Caco-2 (cell line): ENCODE measurements at places on chromosomes 1 and 21. TPM values are rescaled to one million over a fixed set of nuclear protein-coding genes. Genes with fewer than 3 reads are reported as not detected.

- no peak overlapping the region for H3K4me3 ChIP-seq
- no peaks in the 10 kb centered on the region for H3K36me3 ChIP-seq
- no peak for DNase-seq
- H3K27ac ChIP-seq = no peak overlapping the region
Measured at GRCh38 chr1:34250342-34250741, 73.6 kb downstream of the C1orf94 start.

DNA sequence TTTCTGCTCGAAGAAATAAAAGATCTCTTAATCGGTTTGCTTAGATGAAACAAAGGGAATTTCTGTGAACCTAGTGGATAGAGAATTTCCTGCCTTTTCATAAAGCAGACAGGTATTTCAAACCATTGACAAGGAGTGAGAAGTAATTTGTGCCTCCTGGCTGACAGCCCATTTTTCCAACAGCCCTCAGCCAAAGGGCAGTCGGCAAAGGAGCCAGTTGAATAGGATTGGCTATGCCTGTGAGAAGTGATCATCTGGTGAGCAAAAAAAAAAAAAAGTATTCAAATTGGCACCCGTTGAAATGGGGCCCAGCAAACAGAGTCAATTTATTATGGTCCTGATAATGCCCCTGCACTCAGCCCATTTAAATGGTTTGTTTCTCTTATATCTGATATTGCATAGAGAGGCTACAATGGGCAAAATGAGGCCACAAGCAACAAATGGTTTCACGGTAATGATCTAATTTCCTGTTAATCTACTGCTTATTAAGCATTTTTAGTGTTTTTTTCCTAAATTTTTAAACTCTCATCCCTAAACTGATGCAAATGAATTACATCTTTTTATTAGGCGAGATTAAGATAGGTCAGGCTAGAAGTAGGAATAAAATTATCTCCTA, 477.5 kb downstream of the NUF2 start:
- no peak overlapping the region for H3K27ac ChIP-seq
- H3K4me3 ChIP-seq = no peak overlapping the region
- H3K27me3 ChIP-seq = no peaks in the 10 kb centered on the region
- no peak for DNase-seq
- 0 out of 2 replicates have a peak, but pooled peaks cover 3% of the 10 kb centered on the region for H3K4me1 ChIP-seq

- no peaks in the 10 kb centered on the region for H3K27me3 ChIP-seq
- H3K27ac ChIP-seq = no peak overlapping the region
- H3K36me3 ChIP-seq = no peaks in the 10 kb centered on the region
- no peak for DNase-seq
- no peak overlapping the region for H3K4me3 ChIP-seq
Measured at GRCh38 chr1:64841330-64842065, 96.6 kb downstream of the RAVER2 start.

DNA sequence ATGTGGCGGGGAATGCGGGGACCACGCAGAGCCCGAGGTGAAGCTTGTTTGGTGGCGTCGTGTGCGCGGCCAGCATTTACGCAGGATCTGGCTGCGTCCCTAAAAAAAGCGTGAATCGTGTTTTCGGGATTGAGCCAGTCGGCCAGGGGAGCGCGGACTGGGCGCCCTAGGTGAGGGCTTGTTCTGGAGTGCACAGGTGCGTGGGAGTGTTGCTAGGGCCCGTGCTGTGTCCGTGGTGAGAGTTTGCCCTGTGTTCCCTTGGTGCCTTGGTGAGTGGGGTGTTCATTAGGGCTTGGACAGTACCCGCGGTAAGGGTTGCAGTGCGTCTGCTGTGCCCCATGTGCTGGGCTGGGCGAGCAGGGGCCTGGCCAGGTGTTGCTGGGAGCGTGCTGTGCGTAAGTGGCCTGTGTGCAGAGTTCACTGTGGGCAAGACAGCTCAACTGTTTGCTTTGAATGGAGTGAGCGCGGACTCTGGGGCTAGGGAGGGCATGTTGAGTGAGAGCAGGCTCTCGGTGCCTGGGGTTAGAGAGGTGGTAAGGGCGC, 673 bp downstream of the CD46 start:
- peak; percentile 73 for DNase-seq
- H3K4me3 ChIP-seq = peak overlapping the region; percentile 90
- no peaks in the 10 kb centered on the region for H3K36me3 ChIP-seq
- H3K4me1 ChIP-seq = peaks cover 64% of the 10 kb centered on the region
- H3K27ac ChIP-seq = peak overlapping the region; percentile 95

DNA sequence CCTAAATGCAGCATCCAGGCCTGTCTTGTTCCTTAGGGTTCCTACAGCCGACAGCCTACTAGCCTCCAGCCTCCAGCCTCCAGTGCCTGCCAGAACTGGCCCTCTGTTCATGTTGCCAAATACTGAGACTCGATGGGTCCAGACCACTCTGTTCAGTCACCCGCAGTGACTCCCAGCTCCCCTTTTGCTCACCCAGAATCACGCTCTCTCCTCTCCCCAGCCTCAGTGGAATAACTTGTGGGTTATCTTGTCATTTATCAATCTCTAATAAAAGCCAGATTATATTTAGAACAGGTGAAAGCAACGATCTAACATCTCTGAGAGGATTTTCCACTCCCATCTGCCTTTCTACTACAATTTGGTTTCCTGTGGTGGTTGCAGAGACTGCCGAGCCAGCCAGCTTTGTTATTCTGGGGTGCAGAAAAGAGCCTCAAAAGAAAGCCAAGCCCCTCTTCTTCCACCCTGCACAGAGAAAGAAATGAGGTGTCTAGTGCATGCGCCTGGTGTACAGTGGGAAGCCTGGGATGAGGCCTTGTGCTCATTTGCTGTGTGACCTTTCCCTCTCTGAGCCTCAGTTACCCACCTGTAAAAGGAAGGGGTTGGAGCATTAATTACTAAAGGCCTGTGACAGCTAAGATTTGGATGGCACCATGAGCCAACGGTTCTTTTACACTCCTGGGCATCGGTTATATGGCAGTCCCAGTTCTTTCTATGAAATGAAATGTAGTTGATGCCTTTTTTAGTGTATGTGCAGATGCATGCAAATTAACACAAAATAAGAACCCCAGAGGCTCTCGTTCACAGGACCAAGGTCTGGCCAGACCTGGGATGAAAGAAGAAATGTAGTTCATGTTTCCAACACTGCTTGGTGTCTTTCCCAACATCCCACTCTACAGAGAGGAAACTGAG, 42.9 kb upstream of the ID3 start:
- H3K36me3 ChIP-seq = no peaks in the 10 kb centered on the region
- no peaks in the 10 kb centered on the region for H3K27me3 ChIP-seq
- H3K4me3 ChIP-seq = no peak overlapping the region
- no peaks in the 10 kb centered on the region for H3K4me1 ChIP-seq

- no peaks in the 10 kb centered on the region for H3K4me1 ChIP-seq
- no peaks in the 10 kb centered on the region; the same call in 1 of the 2 replicates for H3K36me3 ChIP-seq
- DNase-seq = peak; percentile 23
- H3K4me3 ChIP-seq = no peak overlapping the region
- H3K27me3 ChIP-seq = no peaks in the 10 kb centered on the region
Measured at GRCh38 chr1:212760126-212760823, 31.3 kb downstream of the NSL1 start.

DNA sequence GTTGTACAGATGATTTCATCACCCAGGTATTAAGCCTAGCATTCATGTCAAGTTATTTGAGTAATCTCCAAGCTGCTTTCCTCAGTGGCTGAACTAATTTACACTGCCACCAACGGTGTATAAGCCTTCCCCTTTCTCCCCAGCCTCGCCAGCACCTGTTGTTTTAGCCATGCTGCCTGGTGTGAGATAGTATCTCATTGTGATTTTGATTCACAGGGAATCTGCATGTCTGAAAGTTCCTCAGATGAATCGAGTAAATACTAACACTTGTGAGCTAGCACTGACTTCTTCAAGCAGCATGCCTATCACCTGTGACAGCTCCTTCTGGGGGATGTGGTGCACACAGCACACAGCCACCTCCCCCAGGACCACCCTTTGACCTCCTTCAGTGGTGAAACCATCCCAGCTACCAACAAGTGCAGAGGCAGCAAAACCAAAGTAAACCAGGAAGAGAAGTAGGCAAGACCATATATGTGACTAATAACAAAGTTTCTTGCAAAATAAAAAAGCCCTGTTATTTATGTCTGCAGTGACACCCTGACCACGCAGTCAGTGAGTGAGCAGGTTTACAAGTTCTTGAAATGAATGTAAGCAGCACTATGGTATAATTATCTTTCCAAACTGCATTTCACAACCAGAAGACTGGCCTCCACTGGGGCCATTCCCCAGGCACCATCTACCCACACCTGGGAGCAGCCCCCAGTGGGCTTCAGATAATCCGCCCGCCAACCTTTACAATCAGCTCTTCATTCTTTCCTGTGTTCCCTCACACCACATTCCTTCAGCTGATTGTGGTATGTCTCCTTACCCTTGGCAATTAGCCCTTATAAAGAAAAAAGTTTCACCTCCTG, 173.8 kb downstream of the ETS2 start:
- peak overlapping the region; percentile 53 for H3K27ac ChIP-seq
- H3K4me1 ChIP-seq = peaks cover 34% of the 10 kb centered on the region
- no peak overlapping the region for H3K4me3 ChIP-seq
- DNase-seq = no peak

DNA sequence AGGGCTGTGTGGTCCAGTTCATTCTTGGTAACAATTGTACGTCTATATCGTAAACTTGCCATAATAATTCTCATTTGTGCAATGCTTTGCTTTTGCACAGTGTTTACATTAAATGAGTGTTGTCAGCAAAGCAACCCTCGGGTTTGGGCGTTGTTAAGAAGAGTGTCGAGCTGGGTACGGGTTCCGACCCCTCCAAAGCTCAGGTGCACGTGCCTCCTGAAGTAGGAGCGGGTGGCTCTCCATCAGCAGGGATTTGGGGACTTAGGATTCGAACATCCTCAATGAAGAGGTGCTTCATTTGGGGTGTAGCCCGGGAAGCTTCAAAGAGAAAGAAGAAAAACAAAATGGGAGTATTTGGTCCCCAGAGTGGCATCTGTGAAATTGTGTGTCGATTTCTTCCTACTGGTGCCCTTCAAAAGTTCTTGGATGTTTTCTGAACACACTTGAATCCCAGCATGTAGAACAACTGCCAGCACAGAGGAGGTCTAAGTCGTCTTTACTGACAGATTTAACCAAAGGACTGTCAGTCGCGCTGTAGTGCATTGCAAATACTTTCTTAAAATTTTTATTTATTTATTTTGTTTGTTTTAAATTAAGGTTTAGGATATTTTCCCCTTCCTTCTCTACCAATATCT, 1.1 kb downstream of the TRIM58 start:
- H3K4me1 ChIP-seq = no peaks in the 10 kb centered on the region
- H3K4me3 ChIP-seq = no peak overlapping the region
- H3K27ac ChIP-seq = no peak overlapping the region
- H3K27me3 ChIP-seq = no peaks in the 10 kb centered on the region

DNA sequence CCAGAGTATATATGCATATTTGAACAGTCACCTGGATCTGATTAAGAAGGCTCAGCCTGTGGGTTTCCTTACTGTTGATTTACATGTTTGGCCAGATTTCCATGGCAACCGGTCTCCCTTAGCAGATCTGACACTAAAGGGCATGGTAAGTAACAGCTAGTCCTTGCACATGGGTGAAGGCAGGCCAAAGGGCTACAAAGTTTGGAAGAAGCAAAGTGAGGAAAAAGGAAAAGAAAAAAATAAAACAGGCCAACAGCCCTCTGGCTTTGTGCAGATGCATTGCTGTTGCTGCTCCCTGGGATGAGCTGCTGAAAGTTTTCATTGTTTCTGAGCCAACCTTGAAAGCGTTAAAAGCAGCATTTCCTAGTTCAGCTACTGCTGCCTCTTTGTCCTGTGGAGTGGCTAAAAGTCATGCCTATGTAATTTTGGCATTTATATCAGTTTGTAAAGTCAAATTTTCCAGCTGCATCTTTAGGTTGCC, 176.5 kb upstream of the HOOK1 start:
- H3K4me3 ChIP-seq = no peak overlapping the region
- H3K27ac ChIP-seq = no peak overlapping the region
- H3K36me3 ChIP-seq = no peaks in the 10 kb centered on the region
- DNase-seq = peak; percentile 1
- H3K4me1 ChIP-seq = no peaks in the 10 kb centered on the region

- no peak overlapping the region for H3K4me3 ChIP-seq
- no peak for DNase-seq
- H3K4me1 ChIP-seq = no peaks in the 10 kb centered on the region
- H3K27me3 ChIP-seq = no peaks in the 10 kb centered on the region
- H3K27ac ChIP-seq = no peak overlapping the region
Measured at GRCh38 chr1:109785446-109786111, 21.9 kb upstream of the EPS8L3 start.

DNA sequence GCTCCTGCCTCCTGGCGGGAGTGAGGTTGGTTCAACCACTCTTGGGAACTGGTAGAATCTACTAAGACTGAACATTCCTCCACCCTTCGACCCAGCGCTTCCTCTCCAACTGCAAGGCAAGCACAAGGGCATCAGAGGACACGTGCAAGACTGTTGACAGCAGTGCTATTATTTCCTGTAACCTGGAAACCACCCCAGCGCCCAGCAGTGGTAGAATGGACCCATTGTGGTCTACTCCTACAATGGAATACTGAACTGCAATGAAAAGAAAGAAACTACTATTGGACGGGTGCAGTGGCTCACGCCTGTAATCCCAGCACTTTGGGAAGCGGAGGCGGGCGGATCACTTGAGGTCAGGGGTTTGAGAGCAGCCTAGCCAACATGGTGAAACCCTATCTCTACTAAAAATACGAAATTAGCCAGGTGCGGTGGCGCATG, 33.0 kb upstream of the TARDBP start:
- DNase-seq = no peak
- H3K27me3 ChIP-seq = no peaks in the 10 kb centered on the region
- H3K4me3 ChIP-seq = no peak overlapping the region

DNA sequence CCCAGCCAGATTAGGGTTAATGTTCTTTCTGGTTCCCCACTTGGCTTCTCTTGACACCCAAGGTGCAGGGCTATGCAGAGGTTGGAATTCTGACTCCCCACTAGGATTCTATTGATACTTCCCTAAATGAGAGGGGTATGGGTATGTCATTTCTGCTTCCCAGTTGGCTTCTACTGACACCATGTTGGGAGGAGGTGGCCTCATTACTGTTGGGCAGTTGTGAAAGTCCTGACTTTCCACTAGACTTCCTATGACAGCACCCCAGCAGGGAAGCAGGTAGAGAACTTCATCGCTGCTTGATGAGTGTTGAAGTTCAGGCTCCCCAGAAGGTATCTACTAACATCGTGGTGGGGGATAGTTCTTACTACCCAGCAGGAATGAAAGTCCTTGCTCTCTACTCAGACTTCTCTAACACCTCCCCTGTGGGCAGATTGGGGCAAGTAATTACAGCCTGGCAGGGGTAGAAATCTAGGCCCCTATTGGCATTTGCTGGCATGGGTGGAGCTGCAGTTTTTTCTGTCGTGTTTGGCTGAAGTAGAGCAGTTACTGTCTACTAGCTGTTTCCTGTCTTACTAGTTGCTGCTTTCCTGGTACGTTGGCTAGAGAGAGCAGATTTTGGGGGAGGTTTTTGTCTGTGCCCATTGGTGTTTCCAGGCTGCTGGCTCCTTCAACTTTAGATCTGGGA, 41.5 kb downstream of the ZYG11B start:
- H3K4me1 ChIP-seq = no peaks in the 10 kb centered on the region
- DNase-seq = no peak
- H3K4me3 ChIP-seq = no peak overlapping the region
- no peak overlapping the region for H3K27ac ChIP-seq

- H3K36me3 ChIP-seq = no peaks in the 10 kb centered on the region
- H3K27ac ChIP-seq = no peak overlapping the region
- H3K4me1 ChIP-seq = no peaks in the 10 kb centered on the region
- no peaks in the 10 kb centered on the region for H3K27me3 ChIP-seq
- H3K4me3 ChIP-seq = no peak overlapping the region
Measured at GRCh38 chr1:154446292-154446691, 41.1 kb downstream of the IL6R start.

Gene NTNG1
- not detected in 2 replicates for total RNA-seq

Gene ANGPTL1
- total RNA-seq = not detected in 2 replicates

Gene ARMH1
- total RNA-seq = 0.37 TPM in 1 of 2 replicates, not detected in the other

Gene CYP2J2
- total RNA-seq = 0.29 and 0.77 TPM in 2 replicates
